ENCODE measurements at places on chromosomes 6 and 20. TPM values are rescaled to one million over a fixed set of nuclear protein-coding genes. Genes with fewer than 3 reads are reported as not detected.
A peak's percentile ranks its signal among the peaks of the same experiment; 100 is the strongest.

- H3K36me3 ChIP-seq, result no peaks in the 10 kb centered on the region
- H3K4me1 ChIP-seq, result no peaks in the 10 kb centered on the region
- no peaks in the 10 kb centered on the region for H3K27me3 ChIP-seq
- no peak overlapping the region for H3K4me3 ChIP-seq
- H3K27ac ChIP-seq, result no peak overlapping the region
Measured at GRCh38 chr6:55866128-55866527, 9.3 kb downstream of the BMP5 start.

DNA sequence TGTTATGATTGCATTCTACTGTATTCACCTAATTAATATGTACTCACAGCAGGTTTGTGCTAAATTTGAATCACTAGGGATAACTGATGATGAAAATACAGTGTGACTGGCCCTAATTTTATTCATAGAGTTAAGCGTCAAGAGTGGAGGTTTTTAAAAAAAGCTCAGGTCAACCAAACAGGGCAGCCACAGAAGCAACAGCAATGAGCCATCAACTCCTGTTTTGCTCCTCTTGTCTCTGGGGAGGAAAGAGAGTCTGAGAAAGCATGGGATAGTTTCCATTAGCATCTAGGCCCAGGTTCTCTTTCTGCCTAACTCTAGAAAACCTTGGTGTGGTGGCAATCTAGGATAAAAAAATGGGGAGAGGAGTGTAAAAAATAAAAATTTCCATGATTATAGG lies 122.1 kb downstream of the OGFRL1 start:
- no peaks in the 10 kb centered on the region for H3K36me3 ChIP-seq
- H3K4me1 ChIP-seq, result no peaks in the 10 kb centered on the region
- no peaks in the 10 kb centered on the region for H3K27me3 ChIP-seq
- no peak overlapping the region for H3K4me3 ChIP-seq
- no peak overlapping the region for H3K27ac ChIP-seq

Gene DUSP15
- polyA plus RNA-seq, result 2.4 TPM

Gene KIF16B
- 22.8 TPM for polyA plus RNA-seq

DNA sequence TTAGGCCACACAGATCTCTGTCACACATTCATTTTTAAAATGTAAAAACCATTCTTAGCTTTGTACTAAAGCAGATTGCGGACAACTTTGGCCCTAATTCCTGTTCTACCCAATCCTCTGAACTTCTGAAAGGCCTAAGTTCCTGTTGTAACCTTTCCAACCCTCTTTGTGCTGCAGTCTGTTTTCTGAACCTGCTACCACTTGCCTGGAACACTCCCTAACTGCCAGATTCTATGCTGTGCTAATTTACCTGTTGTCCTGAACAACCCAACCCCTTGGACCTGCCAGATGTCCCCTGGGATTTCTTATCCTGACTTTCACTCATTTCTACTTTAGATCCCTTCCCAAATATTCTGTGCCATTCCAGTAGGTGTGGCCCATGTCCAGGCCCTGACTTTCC lies 398.7 kb downstream of the ZFAND3 start:
- no peak overlapping the region for H3K27ac ChIP-seq
- DNase-seq, result no peak
- H3K4me1 ChIP-seq, result peaks cover 3% of the 10 kb centered on the region

- H3K36me3 ChIP-seq, result no peaks in the 10 kb centered on the region
- H3K27ac ChIP-seq, result no peak overlapping the region
- DNase-seq, result no peak
- H3K4me3 ChIP-seq, result no peak overlapping the region
- no peaks in the 10 kb centered on the region for H3K27me3 ChIP-seq
Measured at GRCh38 chr6:141874930-141875602, 257.7 kb upstream of the GJE1 start.

DNA sequence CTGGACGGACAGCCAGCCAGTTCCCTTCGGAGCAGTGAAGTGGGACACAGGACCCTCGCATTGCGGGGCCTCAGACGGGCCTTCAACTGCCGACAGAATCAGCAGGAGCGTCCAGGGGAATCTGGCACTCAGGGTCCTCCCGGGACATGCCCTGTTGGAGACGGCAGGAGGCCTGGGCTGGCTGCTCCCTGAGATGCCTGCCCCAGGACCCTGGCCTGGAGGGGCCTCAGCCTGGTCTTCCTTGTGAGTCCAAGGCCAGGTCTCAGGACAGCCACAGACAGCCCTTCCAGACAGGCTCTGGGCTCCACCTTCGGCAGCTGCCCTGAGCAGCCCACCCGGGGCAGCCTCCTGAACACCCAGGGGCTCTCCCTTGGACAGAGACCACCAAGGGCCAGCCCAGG lies 14.6 kb upstream of the HELZ2 start:
- H3K27ac ChIP-seq, result no peak overlapping the region
- no peak overlapping the region for H3K4me3 ChIP-seq
- H3K27me3 ChIP-seq, result no peaks in the 10 kb centered on the region
- H3K4me1 ChIP-seq, result no peaks in the 10 kb centered on the region

- no peak for DNase-seq
- no peak overlapping the region for H3K4me3 ChIP-seq
- H3K36me3 ChIP-seq, result no peaks in the 10 kb centered on the region
- no peak overlapping the region for H3K27ac ChIP-seq
- no peaks in the 10 kb centered on the region for H3K27me3 ChIP-seq
- no peaks in the 10 kb centered on the region for H3K4me1 ChIP-seq
Measured at GRCh38 chr20:57938158-57939108, 228.6 kb upstream of the PMEPA1 start.

DNA sequence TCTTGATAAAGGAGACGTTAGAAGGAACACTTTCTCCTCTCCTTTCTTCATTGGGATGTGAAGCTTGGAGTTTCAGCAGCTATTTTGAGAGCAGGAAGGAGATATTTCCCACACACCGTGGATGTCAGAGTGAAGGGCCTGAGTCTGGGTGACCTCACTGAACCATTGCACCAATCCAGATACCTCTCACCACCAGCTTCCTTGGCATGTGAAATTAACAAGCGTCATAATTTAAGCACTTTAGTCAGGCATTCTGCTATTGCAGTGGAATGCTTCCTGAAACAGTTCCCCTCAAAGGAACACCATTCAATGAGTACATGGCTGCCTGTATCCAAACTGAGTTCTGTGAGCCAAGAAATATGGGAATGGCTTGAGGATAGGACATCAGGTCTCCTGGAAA lies 83.7 kb downstream of the CHMP4B start:
- no peaks in the 10 kb centered on the region for H3K36me3 ChIP-seq
- H3K27ac ChIP-seq, result no peak overlapping the region
- no peak for DNase-seq
- no peak overlapping the region for H3K4me3 ChIP-seq
- H3K4me1 ChIP-seq, result no peaks in the 10 kb centered on the region

- H3K27me3 ChIP-seq, result no peaks in the 10 kb centered on the region
- H3K4me3 ChIP-seq, result no peak overlapping the region
- DNase-seq, result no peak
- H3K27ac ChIP-seq, result no peak overlapping the region
- H3K4me1 ChIP-seq, result peaks cover 26% of the 10 kb centered on the region
- H3K36me3 ChIP-seq, result no peaks in the 10 kb centered on the region
Measured at GRCh38 chr20:50026746-50027575, 44.2 kb downstream of the SNAI1 start.

GRCh38 chr6:28082939-28083338 lies 2.6 kb downstream of the ZNF165 start:
- no peak overlapping the region for H3K4me3 ChIP-seq
- no peaks in the 10 kb centered on the region for H3K36me3 ChIP-seq
- no peak overlapping the region for H3K27ac ChIP-seq

- peaks cover 6% of the 10 kb centered on the region for H3K36me3 ChIP-seq
- H3K27me3 ChIP-seq, result no peaks in the 10 kb centered on the region
- DNase-seq, result no peak
- no peaks in the 10 kb centered on the region for H3K4me1 ChIP-seq
Measured at GRCh38 chr6:41571021-41571780, 25.0 kb downstream of the FOXP4 start.

- no peaks in the 10 kb centered on the region for H3K27me3 ChIP-seq
- H3K27ac ChIP-seq, result no peak overlapping the region
- H3K4me3 ChIP-seq, result no peak overlapping the region
- H3K36me3 ChIP-seq, result no peaks in the 10 kb centered on the region
- peaks cover 21% of the 10 kb centered on the region for H3K4me1 ChIP-seq
- DNase-seq, result no peak
Measured at GRCh38 chr6:132359886-132360285, 41.4 kb downstream of the MOXD1 start.

Gene CFAP206
- polyA plus RNA-seq, result 0.84 TPM

Gene CTCFL
- polyA plus RNA-seq, result 0.08 TPM

- H3K4me3 ChIP-seq, result no peak overlapping the region
- H3K36me3 ChIP-seq, result no peaks in the 10 kb centered on the region
- no peak for DNase-seq
- no peak overlapping the region for H3K27ac ChIP-seq
- H3K4me1 ChIP-seq, result no peaks in the 10 kb centered on the region
Measured at GRCh38 chr6:12075067-12075563, 63.0 kb downstream of the HIVEP1 start.

Gene PRDM1
- polyA plus RNA-seq, result 0.40 TPM

Gene DEFB123
- polyA plus RNA-seq, result not detected

- DNase-seq, result no peak
- no peaks in the 10 kb centered on the region for H3K27me3 ChIP-seq
- H3K4me1 ChIP-seq, result no peaks in the 10 kb centered on the region
Measured at GRCh38 chr6:133214267-133214666, 26.9 kb upstream of the EYA4 start.

GRCh38 chr6:72621291-72622093 lies at the start of gene KCNQ5:
Gene KCNQ5 (plus strand): TSS chr6:72622064.
- no peak within 1 kb of the TSS for H3K27ac ChIP-seq
- H3K27me3 ChIP-seq, result peaks cover 37% of the 10 kb centered on the region
- DNase-seq, result no peak
- H3K4me3 ChIP-seq, result peak within 1 kb of the TSS; percentile 6
- no peaks in the 10 kb centered on the region for H3K36me3 ChIP-seq

Gene UBE2C
- 4.7 TPM for polyA plus RNA-seq

Data from adrenal gland (tissue), 19 donors.